ENCODE measurements at places on chromosomes 11 and 22. TPM values are rescaled to one million over a fixed set of nuclear protein-coding genes. Genes with fewer than 3 reads are reported as not detected.
A peak's percentile ranks its signal among the peaks of the same experiment; 100 is the strongest.

Gene FAM168A
- total RNA-seq: 62.8 TPM

Gene RBMXL2
- total RNA-seq: 0.10 TPM

Gene KCNJ5
- 0.28 TPM for total RNA-seq

DNA sequence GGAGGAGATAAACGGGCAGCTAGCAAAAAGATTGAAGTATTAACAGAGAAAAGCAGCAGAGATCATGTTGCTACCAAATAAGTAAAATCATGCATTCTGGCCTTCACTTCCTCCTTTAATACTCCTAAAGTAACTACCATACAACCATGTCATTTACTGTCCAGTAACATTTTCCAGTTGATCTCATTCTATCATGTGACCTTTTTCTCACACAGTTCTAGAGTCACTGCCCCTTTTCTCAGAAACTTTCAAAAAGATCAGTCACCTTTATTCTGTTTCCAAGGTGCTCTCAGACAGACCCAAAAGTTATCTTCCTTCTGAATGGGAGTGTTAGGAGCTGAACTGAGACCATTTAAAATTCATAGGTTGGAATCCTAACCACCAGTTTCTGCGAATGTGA, 984.4 kb downstream of the FAM181B start:
- no peak for DNase-seq
- H3K27ac ChIP-seq: no peak overlapping the region
- no peaks in the 10 kb centered on the region for H3K27me3 ChIP-seq
- H3K4me1 ChIP-seq: no peaks in the 10 kb centered on the region

DNA sequence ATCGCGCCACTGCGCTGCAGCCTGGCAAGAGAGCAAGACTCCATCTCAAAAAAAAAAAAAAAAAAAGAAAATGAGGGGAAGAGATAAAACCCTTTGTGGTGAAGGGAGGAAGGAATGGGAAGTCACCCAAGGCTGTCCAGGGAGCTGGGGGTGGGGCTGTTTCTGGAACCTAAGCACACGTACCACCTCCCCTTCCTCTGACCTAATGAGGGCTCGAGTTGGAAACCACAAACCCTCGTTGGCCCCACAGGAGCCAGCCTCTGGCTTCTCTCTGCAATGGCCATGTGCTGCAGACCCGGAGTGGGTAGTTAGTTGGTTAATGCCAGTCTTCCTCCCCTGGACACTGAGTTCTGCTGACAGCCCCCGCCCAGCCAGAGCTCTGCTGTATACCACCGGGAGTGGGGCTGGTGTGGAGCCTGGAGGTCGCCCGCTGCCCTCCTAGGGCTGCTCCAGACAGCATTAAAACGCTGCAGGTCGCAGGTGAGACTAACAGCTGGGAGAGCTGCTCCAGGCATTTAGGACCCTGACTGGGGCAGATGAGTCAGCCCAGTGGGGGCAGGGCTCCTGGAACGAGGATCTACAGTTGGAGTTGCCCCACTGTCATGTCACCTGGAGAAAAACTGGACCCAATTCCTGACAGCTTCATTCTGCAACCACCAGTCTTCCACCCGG, at the start of gene LGALS12:
Gene LGALS12, plus strand, starts transcription at position 228 of the 672 bp plus-strand sequence. Its CDS starts 375 bp downstream, at position 603.
- no peaks in the 10 kb centered on the region for H3K36me3 ChIP-seq
- no peaks in the 10 kb centered on the region for H3K4me1 ChIP-seq
- no peaks in the 10 kb centered on the region for H3K27me3 ChIP-seq
- H3K27ac ChIP-seq: no peak within 1 kb of the TSS

- H3K4me1 ChIP-seq: peaks cover 43% of the 10 kb centered on the region
- H3K27ac ChIP-seq: peak overlapping the region; percentile 97
- H3K36me3 ChIP-seq: no peaks in the 10 kb centered on the region
- no peak for DNase-seq
- no peak overlapping the region for H3K4me3 ChIP-seq
Observed at GRCh38 chr22:35622191-35622913, 5.2 kb upstream of the MB start.

- DNase-seq: no peak
- H3K27me3 ChIP-seq: no peaks in the 10 kb centered on the region
- no peak overlapping the region for H3K27ac ChIP-seq
- no peak overlapping the region for H3K4me3 ChIP-seq
Observed at GRCh38 chr11:74069146-74070046, 60.5 kb upstream of the UCP3 start.
